ENCODE measurements at places on chromosomes 11 and 22. TPM values are rescaled to one million over a fixed set of nuclear protein-coding genes. Genes with fewer than 3 reads are reported as not detected.

GRCh38 chr11:71458146-71459070, 5.4 kb downstream of the NADSYN1 start:
- no peak for DNase-seq

DNA sequence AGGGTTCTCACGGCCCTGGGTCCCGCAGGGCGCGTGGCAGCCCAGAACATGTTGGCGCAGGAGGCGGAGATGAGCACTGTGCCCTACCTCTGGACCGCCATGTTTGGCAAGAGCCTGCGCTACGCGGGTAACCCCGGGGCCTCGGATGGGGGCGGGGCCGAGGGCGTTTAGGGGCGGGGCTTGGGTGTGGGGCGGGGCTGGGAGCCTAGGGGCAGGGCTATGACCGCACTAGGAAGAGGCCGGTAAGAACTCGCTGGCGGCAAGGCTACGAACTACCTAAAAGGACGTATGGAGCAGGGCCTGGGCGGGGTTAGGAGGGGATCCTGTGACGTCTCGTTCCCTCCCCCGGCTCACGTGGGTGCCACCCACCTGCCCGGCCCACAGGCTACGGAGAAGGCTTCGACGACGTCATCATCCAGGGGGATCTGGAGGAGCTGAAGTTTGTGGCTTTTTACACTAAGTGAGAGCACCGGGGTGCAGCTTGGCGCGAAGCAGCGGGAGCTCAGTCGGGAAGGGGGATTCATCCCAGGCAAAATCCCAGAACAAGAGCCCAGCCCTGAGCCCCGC, 2.8 kb upstream of the LZTR1 start:
- DNase-seq: no peak

- DNase-seq: no peak
Observed at GRCh38 chr22:20206709-20207215, 55.9 kb upstream of the CCDC188 start.

DNA sequence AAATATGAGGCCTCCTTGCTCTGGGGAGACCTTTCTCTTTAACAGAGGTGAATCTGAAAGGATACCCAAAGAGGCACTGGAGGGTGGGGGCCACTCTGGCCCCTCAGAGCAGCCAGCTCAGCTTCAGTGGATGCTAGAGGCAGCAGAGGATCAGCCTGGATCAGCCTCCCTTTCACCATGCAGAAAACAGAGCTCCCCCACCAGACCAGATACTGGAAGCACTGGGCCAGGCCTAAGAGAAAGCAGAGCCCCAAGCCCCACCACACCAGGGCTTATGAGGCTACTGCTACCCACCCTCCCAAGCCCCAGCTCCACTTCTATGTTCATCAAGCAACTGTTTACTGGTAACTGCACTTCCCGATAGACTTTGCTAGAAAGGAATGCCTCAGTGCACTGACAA, 4.0 kb upstream of the SLC43A3 start:
- DNase-seq: no peak

DNA sequence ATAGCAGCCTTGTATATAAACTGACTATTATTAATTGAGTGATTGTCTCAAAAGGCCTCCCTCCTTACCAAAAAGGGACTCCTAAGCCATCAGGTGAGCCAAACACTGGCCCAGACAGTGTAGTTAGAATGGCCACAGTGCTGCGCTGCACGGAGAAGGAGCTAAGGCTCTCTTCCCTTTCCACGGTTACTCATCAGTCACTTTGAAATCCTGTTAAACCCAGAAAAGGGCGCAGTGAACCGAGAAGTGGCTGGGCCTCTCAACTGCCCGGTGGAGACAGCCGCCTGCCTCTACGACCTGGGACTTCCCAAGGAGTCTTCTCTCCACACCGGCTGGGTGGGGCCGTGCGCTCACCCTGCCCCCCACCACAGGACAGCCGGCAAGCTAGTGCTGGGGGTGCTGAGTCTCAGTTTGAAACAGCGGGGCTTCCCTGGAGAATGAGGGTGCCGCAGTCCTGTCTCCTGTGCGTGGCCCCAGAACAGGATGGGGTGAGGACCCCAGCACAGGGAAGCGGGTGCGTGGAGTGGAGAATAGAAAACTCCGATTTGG, 1.3 kb downstream of the MYH9 start:
- DNase-seq: no peak

- no peak for DNase-seq
Observed at GRCh38 chr11:110434952-110435779, 5.4 kb downstream of the FDX1 start.

- no peak for DNase-seq
Observed at GRCh38 chr11:68724293-68724692, 27.0 kb downstream of the TESMIN start.

DNA sequence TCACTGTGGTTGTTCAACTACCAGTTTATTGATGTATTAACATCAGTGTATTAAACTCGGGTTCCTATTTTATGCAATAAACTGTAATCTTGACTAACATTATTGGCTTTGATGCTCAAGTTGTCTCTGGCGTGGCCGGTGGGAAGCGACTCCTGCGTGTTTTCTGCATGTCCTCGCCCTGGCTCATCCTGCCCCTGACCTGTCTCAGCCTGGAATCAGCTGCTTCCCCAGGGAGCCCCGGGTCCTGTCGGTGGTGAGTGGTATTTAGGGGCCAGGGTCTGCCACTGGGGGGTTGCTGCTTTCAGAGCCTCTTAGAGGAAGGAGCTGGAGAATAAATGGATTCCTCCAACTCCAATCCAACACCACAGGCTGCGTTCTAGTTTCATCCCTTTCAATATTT, 22.5 kb downstream of the IFITM10 start:
- no peak for DNase-seq

DNA sequence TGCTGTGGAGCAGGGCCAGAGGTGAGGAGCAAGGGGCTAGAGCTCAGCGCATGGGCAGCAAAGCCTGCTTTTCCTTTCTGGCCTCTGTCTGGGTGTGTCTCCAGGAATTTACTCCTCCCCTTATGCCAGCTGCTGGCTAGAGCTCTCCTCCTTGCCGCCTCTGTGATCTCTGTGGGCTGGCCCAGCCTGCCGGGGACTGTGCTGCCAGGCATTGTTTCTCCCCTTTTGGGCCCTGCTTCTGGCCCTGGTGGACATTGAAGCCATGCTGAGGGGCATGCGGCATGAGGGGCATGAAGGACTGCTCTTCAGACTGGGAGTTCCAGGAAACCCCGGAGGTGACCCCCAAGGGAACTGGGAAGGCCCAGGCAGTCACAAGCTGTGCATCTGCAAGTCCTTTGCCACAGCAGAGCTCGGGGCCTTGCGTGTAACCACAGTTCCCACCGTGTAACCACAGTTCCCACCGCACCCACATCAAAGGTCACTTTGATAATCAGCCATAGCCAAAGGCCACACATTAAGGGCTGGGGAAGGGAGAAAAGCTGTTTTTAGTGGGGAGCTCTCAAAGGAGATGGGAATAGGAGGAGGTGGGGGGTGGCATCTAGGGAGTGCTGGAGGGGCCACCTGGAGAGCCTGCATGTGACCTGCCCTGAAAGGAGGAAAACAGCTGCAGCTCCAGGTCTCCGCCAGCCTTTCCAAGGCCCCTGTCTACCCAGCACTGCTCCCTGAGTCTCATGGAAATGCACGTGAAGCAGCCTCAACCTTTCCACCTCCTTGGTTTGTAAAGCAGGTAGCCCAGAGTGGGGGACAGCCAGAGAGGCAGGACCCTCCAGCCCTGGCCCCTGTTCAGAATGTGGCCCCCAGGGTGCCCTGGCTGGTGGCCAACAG, 62.3 kb downstream of the PPFIBP2 start:
- peak; percentile 61 for DNase-seq

DNA sequence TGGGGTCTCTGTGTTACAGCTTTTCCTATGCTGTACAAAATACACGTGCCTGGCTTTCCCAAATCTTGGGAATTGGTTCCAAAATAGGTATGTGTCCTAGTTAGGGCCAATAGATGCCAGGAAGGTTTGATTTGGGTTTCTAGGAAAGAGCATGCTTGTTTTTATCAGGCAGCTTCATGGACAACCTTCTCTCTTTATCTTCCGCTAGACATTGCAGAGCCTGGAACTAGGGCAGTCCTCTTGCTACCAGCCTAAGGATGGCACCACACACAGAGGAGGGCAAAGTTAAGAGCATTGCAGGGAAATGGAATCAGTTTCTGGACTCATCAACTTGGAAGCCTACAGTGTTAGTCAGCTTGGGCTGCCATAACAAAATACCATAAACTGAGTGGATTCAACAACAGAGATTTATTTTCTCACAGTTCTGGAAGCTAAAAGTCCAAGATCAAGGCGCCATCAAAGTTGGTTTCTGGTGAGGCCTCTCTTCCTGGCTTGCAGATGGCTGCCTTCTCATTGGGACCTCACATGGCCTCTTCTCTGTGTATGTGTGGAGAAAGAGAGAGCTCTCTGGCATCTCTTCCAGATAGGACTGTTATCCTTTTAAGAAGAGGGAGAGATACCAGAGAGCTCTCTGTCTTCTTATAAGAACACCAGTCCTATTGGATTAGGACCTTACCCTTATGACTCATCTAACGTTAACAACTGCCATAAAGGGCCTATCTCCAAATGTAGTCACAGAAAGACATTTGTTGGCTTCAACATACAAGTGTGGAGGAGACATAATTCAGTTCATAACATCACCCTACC, 27.3 kb upstream of the CREB3L1 start:
- DNase-seq: peak; percentile 50

DNA sequence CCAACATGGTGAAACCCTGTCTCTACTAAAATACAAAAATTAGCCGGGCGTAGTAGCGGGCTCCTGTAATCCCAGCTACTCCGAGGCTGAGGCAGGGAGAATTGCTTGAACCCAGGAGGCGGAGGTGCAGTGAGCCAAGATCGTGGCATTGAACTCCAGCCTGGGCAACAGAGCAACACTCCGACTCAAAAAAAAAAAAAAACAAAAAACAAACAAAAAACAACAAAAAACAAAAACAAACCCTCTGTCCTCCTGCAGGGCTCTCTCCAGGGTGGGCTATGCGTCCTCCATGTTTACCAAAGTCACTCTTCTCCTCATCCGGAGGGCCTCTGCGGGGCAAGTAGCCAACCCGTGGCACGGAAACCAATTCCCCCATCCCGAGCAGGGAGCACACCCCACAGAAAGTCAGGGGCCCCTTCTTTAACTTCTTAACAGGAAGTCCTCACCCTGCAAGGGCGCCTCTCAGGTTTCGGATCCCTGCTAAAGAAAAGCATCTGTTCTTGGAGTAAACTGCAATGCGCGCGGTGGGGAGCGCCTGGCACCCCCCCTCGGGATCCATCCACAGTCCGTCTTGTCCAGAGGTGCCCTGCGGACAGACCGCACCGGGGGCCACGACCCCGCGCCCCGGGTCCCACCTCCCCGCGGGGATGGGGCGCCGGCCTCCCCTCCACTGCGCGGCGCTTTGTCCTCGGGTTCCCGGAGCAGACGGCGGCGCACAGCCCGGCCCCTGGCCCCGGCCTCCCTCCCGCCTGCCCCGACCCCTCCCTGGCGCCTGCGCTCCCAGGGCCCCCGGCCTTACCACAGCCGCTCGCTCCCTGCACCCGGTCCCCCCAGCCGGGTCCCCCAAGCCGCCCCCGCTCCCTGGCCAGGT, 712 bp downstream of the CERK start:
- peak; percentile 38 for DNase-seq

DNA sequence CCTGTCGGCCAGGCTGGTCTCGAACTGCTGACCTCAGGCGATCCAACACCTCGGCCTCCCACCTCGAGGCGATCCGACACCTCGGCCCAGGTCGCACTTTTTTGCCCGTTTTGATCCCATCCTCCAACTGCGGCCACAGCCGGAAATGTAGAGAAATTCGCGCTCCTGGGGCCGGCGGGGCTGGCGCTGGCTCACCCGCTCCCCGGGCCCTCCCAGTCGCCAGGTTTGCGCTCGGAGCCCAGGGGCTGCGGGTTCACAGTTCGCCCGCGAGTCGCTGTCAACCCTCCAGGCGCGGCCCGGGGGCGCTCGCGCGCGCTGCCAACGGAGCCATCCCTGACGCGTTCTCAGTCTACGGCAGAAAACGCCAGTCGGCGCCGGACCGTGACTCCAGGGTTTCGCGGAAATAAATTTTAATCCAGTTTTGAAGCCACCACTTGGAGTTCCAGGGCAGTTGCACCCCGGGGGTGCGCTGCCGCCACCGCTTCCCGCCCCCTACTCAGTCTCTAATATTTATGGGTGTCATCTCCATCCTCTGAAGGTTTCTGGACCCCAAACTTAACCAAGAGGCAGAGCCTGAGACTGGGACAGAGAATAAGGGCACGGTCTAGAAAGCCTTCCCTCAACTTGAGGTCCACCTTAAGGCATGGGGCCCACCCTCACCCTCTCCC, 1.5 kb upstream of the KLHDC7B start:
- DNase-seq: peak; percentile 40

The CSF2RB gene
- total RNA-seq: not detected

All from LHCN-M2 (cell line).